ENCODE measurements at places on chromosomes 12 and 14.

DNA sequence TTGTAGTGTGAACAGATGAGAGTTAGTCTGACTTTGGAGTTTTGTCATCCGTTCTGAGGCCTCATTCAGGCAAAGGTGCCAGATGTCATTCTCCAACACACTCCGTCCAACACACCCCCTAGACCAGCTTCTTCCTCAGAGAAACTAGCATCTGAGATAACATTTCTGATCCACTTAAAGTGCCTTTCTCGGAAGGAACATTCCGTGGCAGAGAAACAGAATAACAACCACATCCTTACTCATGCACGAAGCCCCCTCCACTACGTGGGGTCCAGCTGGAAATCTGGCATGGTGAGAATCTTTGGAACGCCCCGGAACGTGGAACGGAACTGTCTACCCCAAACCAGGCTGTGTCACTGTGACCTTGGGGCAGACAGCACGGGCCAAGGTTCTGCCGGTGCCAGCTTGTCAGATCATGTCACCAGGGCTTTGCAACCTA, 17.0 kb upstream of the BCL7A start:
- DNase-seq = peak; percentile 54

DNA sequence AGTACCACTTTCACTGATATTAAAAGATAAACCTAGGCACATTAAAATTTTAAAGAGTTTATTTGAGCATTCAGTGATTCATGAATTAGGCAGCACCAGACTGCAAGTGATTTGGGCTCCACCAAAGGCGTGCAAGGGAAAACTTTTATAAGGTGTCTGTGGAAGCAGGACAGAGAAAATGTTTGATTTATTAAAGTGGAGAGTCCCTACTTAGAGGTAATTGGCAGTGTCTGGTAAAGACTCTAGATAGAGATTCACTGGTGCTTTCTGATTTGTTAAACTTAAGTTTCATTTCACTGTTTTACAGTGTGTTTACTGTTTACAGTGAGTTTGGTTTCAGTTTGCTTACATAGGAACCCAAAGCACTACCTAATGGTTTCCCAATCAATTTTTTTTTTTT, 72.8 kb downstream of the ANKS1B start:
- no peak for DNase-seq

GRCh38 chr14:64174922-64175782, 119.0 kb downstream of the ESR2 start:
- DNase-seq = no peak

DNA sequence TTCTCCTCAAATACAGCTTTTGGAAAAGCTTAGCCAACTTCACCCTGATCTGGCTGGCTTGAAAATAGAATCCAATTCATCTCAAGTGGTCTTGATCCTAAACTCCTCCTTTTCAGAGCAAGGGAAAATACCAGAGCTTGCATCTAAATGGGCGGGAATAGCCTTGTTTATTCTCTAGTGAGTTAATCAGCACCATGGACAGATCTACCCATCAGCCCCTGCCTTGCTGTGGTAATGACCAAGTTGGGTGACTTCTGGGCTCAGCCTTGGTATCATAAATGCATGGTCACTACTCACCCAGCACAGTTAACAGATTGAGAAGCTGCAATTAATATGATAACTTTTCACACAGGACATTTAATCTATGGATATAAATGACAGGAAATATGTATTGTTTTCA, 196.6 kb downstream of the GLT1D1 start:
- no peak for DNase-seq

- peak; percentile 86 for DNase-seq
These were observed 136.5 kb downstream of the FBXL14 start for GRCh38 chr12:1457901-1458300.

DNA sequence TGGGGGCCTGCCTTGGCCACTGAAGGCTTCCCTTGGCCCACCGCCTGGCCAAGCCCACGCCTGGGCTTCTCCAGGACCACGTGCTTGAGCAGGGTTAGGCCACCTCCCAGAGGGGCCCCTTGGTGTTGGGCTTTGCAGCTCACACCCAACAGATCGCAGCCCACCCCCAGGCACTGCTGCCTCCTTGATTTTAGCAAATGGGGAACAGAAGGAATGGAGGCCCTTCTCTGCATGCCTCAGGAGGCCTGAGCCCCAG, 23.3 kb downstream of the RAB35 start:
- no peak for DNase-seq

DNA sequence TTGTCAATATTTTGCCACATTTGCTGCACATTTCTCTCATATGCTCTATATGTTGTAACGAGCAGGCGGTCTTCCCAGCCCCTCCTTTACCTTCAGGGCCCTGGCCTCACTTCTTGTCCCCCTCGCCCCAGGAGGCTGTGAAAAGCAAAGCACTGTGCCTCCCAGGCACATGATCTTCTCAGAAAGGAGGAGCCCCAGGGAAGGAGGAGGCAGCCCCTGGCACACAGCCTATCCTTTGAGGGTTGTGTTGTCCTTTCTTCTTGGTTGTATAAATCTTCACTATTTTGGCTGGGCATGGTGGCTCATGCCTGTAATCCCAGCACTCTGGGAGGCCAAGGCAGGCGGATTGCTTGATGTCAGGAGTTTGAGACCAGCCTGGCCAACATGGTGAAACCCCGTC, 77.0 kb downstream of the PPP2R5C start:
- DNase-seq = no peak

DNA sequence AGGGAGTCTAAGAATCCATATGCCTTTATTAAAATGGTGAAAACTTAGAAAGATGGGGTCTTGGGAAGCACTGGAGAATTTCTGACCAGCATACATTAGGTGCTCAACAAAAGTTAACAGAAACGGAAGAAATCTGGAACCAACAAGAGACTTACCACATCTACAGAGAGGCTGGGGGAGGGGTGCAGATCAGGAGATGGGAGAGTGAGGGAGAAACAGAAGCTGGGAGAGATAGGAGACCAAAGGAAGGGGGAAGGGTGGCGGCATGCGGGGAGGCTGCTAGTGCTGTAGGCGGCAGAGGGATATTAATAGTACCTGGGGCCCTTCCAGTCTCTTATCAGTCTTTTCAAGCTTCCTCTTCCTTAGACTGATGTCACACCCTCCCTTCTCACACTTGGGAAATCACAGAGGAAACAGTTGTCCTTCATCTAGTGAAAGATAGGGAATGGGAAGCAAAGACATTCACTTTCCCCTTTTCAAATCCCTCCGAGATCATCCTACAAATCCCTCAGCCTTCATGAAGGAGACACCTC, 18.1 kb downstream of the ZBTB39 start:
- DNase-seq = peak; percentile 26

- DNase-seq = no peak
These were observed 243.4 kb upstream of the PELI2 start for GRCh38 chr14:55874785-55875184.

GRCh38 chr14:57982804-57983634, 117.1 kb upstream of the SLC35F4 start:
- DNase-seq = no peak

GRCh38 chr12:18320036-18320617, 58.8 kb downstream of the PIK3C2G start:
- peak; percentile 84 for DNase-seq

DNA sequence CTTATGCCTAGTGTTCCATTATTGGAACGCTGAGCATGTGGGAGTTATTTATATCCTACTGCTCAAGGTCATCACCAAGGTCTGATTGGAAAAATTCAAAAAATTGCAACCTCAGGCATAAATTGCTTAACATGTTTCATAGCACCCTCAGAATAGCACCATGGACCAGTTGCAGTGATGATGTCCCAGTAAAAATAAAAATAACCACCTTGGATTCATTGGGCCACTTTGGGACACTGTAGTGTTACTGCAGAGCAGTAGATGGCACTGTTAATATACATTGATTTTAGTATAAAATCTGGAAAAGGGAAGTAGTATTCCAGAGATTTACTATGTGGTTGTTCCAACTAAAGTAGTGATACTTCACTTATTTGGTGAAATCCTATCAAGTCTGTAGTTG, 31.0 kb upstream of the PTCSC3 start:
- DNase-seq = no peak

DNA sequence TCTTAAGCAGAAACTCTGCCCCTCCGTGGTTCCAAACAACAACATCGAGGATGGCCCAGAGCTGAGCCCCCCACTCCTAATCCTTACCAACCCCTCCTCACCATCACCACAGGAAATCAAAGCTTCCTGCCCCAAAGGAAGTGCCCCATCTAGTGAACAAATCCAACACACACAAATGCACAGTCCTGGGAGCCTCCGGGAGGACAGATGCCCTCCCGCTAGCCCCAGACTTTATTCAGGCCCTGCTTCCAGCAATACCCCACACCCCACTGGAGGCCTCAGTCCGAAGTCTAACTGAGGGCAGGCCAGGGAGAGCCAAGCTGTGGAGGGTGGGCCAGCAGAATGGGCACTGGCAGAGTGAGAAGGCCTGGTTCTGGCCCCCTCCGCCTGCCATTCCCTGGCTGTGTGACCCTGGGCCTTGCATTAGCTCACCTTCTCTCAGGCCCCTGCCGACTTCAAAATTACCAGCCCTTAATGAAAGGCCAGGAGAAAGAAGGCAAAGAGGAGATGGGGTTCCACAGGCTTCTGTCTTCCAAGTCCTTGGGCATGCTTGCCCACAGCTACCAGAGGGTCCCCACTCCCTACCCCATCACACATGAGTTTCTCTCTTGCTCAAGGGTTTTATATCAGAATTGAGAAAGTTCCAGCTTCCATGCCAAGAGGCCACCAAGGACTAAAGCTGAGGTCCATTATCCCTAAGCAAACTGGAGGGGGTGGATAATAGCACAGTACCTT, 2.3 kb downstream of the HDAC7 start:
- DNase-seq = no peak

GRCh38 chr14:32329146-32329545, at the start of gene AKAP6:
AKAP6 (plus strand) TSS chr14:32329298; CDS start chr14:32433494, 104,196 bp downstream.
- DNase-seq = peak; percentile 9

DNA sequence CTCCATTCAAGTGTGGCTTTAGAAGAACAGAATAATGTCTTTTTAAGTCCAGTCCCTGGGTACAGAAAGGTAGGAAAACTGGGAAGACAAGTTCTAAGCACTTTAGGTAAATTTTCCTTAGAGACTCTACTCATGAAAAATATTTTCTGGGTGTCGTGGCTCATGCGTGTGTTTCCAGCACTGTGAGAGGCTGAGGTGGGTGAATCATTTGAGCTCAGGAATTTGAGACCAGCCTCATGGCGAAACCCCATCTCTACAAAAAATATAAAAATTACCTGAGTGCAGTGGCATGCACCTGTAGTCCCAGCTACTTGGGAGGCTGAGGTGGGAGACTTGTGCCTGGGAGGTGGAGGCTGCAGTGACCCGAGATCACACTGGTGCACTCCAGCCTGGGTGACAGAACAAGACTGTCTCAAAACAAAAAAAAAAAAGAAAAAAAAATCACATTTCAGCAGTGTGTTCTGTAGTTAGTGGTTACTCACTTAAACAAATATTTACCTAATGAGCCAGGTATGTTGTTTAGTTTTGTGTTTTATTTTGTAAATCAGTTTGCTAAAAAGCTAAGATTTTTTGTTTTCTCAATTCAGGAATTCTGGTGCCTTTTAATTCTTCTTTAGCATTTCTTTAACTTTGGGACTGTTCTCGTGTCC, 52.3 kb upstream of the RD3L start:
- no peak for DNase-seq

- no peak for DNase-seq
These were observed 77.2 kb downstream of the BAZ1A start for GRCh38 chr14:34797747-34798583.

DNA sequence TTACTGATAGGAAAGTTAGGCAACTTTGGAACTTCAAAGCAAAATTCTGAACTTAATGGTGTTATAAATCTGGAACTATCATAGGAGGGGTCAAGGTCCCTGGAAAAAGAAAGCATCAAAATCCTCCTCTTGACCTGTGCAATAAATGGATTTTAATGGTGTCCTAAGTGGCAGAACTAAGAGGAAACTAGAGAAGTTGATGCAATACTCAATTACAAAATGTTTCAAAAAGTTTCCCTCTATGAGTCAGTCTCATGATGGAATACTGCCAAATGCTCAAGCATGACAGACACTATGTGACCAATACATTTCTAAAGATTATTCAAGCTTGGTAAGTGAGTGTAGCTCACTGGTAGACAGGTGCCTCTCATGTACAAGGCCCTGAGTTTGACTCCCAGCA, 47.7 kb upstream of the ERGIC2 start:
- DNase-seq = peak; percentile 72

- peak; percentile 24 for DNase-seq
These were observed 9.8 kb downstream of the CPNE6 start for GRCh38 chr14:24080888-24081738.

DNA sequence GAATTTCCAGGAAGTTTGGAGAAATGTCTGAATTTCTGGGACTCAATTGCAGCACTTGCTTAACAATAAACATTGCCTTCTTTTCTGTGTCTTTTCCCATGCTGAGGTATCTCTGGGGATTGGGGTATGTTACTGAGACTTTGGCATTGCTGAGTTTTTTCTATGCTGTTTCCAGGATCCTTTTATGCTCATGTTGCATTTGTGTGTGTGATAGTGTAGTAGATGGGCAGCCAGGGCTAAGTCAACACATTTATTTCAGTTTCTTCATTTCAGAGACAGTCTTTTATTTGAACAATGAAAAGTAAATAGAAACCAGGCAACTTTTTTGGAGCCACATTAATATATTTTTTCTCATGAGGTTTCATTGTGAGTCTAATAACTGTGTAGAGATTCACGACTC, 1160.3 kb upstream of the TMEM132C start:
- no peak for DNase-seq

GRCh38 chr12:3077572-3078081, 448 bp downstream of the TSPAN9 start:
- DNase-seq = no peak

DNA sequence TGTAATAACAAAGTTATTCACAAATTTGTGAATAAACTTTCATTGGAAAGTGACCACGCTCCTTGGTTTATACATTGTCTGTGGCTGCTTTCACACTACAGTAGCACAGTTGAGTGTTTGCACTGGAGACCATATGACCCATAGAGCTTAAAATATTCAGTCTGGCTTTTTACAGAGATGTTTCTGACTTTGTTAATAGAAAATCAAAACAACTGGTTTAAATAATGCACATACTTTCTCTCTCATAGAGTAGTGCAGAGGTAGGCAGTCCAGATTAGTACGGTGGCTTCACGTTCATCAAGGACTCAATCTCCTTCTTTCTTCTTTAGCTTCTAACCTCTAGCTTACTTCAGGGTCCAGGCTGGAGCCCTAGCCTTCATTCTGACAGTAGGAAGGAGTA, 36.2 kb downstream of the PSEN1 start:
- DNase-seq = no peak

DNA sequence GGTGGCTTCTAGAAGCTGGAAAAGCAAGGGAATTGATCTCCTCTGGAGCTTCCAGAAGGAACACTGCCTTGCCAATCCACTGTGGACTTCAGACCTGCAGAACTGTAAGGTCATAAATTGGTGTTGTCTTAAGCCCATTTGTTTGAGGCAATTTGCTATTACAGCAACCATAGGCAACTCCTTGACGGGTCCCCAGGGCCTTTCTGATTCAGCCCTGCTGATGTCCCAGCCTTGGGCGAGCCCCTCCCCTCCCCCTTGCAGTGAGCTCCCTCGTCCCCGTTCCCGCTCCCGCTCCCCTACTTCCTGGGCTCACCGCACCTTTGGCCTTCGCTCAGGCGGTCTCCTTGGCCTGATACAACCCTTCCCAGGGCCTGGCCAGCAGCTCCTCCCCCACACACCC, 18.9 kb upstream of the DIO3 start:
- DNase-seq = no peak

DNA sequence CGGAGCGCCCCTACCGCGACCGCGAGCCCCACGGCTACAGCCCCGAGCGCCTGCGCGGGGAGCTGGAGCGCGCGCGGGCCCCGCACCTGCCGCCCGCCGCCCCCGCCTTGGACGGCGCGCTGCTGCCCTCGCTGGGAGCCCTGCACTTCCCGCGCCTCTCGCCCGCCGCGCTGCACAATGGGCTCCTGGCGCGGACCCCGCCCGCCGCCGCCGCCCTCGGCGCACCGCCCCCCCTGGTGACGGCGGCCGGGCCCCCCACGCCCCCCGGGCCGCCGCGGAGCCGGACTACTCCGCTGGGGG, 27.0 kb downstream of the LRCOL1 start:
- no peak for DNase-seq
